Epithelial cell of proximal tubule (primary cell): ENCODE measurements at places on chromosomes 5 and 9.

- DNase-seq: no peak
These were observed 39.2 kb upstream of the LURAP1L start for GRCh38 chr9:12735665-12736064.

GRCh38 chr5:170218726-170219125 lies 14.1 kb upstream of the C5orf58 start:
- no peak for DNase-seq

DNA sequence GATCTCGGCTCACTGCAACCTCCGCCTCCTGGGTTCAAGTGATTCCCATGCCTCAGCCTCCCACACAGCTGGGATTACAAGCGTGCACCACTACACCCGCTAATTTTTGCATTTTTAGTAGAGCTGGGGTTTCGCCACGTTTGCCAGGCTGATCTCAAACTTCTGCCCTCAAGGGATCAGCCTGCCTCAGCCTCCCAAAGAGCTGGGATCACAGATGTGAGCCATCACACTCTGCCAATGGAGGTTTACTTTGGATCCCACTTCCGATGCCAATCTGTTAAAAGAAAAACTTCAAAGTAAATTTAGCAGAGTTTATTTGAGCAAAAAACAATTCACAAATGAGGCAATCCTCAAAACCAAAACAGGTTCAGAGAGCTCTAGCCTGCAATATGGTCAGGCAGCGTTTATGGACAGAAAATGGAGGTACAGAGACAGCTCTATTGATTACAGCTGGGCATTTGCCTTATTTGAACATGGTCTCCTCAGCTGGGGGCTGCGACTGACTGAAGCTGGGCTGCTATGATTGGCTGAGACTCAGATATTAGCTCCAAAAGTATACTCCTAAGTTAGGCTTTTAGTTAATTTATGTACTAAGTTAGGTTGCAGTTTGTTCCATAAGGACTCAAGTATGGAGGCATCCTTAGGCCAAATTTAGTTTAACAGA lies 18.6 kb upstream of the UBTD2 start:
- no peak for DNase-seq

DNA sequence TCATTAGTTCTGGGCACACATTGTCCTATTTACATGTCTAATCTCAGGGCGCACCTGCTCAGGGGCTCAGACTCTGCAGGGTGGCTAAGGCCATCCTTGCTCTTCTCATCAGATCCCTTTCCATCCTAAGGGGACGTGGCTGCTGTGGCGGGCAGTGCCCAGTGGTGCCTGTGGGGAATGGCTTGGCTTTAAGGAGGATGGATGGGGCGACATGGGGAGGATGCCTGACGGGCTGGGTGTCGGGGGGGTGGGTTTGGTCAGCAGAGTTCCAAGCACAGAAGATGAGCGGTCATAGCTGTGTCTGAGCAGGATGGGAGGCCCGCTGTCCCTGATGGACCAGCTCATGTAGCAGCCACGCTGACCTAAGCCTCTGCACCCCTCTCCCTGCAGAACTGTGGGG lies 40.9 kb upstream of the SUSD3 start:
- no peak for DNase-seq

DNA sequence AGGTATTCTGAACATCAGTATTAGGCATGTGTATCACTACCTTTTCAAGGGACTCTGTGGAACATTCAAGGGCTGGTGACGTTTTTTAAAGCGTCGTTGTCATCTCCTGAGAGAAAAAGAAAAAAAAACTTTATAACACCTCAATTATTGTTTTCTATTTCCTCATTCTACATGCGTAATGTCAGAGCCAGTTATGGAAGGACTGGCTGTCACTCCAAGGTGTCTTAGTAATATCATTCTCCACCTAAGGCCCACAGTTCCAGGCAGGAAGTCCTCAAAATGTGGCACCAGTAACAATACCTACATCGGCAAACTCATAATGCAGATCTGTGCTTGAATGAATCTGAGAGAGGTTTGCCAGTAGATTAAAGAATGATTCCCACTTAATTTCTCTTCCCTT lies 210.2 kb downstream of the SAXO1 start:
- no peak for DNase-seq

GRCh38 chr9:34227445-34227844 lies 48.6 kb downstream of the UBAP1 start:
- DNase-seq: no peak

- no peak for DNase-seq
These were observed 253.0 kb downstream of the CDH10 start for GRCh38 chr5:24391816-24392215.

DNA sequence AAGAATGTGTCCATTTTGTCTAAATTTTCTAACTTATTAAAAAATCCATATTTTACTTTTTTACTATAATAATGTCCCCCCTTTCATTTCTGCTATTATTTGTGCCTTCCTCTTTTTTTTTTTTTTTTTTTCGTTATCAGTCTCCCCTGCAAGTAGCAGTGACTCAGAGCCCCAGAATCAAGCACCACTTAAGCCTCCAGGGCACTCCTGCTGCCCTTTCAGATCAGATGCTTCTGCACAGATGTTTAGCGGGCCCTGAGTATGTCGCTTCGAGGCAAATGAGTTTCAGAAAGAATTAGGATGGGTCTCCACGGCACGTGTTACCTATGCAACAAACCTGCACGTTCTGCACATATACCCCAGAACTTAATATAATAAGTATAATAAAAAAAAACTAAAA lies 11.7 kb downstream of the MED7 start:
- no peak for DNase-seq

DNA sequence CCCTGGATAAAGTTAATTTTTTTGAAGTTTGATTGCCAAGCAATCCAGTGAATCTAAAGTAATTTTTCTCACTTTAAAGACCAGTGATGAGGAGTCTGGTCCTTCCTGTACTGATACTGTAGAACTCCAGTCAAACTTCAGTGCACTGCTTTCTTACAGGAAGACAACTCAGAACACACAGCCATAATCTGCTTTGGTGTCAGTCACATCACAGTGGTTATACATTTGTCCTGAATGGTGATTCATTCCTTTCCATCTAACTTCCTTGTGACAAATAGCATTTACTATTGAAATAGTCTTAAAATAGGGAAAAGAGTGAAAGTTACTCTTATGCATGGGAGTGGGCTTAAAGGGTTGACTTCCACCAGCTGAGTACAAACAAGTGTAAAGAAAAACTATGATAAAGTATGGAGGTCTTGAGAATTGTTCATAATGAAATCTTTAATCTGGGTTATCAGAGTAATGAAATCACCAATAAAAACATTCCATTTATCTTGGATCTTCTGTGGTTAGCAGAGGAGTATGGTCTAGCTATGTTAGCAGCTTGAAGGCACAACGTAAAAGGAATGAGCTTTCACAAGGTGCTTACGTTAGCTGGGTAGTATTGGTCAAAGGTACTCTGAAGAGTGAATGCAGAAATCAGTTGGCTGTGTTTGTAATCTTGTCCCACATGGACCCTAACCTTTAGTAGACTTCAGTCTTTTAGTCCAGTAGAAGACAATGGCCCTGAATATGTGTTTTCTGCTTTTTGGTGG lies 41.5 kb downstream of the DCP2 start:
- no peak for DNase-seq

DNA sequence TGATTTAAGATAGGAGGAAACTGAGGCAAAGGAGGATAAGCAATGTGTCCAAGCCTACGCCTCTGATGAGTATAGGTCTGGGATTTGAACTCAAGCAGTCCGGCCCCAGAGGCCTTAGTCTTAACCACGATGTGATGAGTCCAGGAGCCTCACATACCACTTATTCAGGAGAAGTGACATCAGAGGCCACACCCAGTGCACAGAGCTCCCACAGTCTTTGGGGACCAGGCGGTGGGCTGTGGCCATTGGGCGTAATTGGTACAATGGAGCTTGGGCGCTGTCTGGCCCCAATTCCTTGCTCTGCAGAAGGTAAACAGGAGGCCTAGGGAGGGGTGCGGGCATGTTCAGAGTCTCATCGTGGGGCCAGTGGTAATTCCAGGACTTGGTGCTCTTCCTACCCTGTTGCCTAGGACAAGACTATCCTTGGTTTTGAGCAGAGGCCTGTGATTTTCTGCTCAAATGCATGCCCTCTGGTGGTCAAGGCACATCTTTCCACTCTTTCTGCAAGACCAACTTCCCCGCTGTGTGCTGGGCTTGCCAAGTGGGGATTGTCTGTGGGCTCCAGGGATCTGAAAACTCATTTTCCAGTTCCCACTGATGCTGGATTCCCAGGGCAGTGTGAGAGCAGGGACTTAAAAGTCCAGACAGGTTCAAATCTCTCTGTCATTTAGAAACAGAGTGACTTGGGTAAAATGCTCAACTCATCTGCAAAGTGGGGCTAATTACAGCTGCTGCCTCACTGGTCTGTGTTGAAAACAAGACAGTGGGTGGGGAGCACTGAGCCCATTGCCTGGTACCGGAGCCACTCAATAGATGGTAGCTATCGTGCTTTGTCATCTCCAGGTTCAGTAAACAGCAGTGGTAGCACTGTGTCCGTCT lies 15.8 kb downstream of the NDST1 start:
- no peak for DNase-seq

- no peak for DNase-seq
These were observed 70.9 kb downstream of the GAPVD1 start for GRCh38 chr9:125332527-125332926.

DNA sequence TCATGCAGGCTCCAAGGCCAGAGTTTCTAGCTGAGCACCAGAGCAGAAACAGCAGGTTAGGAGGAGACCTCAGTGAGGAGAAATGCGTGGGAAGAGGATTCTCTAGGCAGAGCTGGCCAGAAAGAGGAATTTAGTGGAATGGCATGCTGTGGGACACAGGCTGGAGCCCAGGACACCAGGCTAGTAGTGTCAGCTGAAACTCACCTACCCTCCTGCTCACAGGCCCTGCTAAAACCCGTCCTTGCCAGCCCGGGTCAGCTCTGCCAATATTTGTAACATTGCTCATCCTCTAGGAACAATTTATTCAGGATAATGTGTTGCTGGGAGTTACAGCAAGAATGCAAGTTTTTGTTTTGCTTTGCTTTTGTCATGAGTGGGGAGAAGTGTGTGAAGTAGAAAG lies 40.2 kb upstream of the AGXT2 start:
- peak; percentile 54 for DNase-seq

- DNase-seq: peak; percentile 89
These were observed 138.8 kb downstream of the GRIA1 start for GRCh38 chr5:153629027-153629895.

DNA sequence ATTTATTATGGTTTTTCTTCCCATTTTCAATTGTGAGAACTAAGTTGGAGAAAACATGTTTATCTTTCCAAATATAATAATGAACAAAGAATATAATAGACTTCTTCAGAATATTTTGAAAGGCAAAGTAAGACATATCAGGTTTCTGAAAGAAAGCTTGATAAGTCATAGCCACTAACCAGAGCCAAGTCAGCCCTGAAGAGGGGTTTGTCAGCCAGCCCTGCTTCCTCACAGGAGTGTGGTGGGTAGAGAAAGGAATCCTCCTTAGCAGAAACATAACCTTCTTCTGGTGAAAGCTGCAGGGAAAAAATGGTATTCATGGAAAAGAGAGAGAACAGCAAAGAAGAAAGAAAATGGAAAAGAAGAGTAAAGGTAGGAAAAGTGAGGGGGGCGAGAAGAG lies 93.4 kb downstream of the MPDZ start:
- DNase-seq: no peak

DNA sequence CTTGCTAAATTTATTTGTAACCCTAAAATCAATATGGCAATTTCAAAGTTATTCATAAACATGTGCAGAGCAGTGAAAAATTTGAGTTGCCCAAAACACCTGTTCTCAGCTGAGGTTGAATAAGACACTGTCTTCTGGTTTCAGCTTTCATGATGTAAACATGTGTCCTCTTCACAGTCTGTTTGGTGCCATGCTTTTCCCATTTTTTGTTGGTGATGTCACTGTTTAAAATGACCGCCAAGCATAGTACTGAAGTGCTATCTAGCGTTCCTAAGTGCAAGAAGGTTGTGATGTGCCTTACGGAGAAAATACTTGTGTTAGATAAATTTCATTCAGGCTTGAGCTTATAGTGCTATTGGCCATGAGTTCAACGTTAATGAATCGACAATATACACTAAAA lies 580.8 kb downstream of the ACTL7B start:
- DNase-seq: no peak

GRCh38 chr5:113373426-113373825 lies 61.4 kb downstream of the TSSK1B start:
- DNase-seq: no peak

GRCh38 chr5:149839761-149840160 lies 104.8 kb downstream of the PDE6A start:
- DNase-seq: no peak

- DNase-seq: no peak
These were observed 261.8 kb downstream of the EBF1 start for GRCh38 chr5:158837908-158838307.

GRCh38 chr9:114048533-114049415 lies 29.3 kb downstream of the AMBP start:
- DNase-seq: no peak
